ENCODE measurements at places on chromosomes 16 and 17. TPM values are rescaled to one million over a fixed set of nuclear protein-coding genes. Genes with fewer than 3 reads are reported as not detected.

SHBG gene
- total RNA-seq: 0.33 TPM

SLC12A3 gene
- not detected for total RNA-seq

EPOP gene
- 1.8 TPM for total RNA-seq

OR1G1 gene
- not detected for total RNA-seq

IKZF3 gene
- not detected for total RNA-seq

TP53TG3C gene
- not detected for total RNA-seq

FNDC8 gene
- not detected for total RNA-seq

KCNH4 gene
- total RNA-seq: not detected

SGCA gene
- total RNA-seq: not detected

NOD2 gene
- total RNA-seq: 1.00 TPM

PGP gene
- total RNA-seq: 30.5 TPM

PMFBP1 gene
- 0.69 TPM for total RNA-seq

TM4SF5 gene
- total RNA-seq: not detected

ZG16 gene
- not detected for total RNA-seq

CRHR1 gene
- not detected for total RNA-seq

TAF15 gene
- total RNA-seq: 45.8 TPM

TBC1D28 gene
- total RNA-seq: not detected

ATMIN gene
- total RNA-seq: 48.9 TPM

CCR7 gene
- not detected for total RNA-seq

Measured in melanocyte of skin (primary cell).